Activated CD8-positive, alpha-beta memory T cell treated with anti-CD3 and anti-CD28 coated beads, Interleukin-2, amount 50 U/mL, for 4 hours (primary cell): ENCODE measurements at places on chromosomes 13 and 19.

GRCh38 chr13:75770592-75771011 is 134.5 kb downstream of the LMO7 start:
- no peak for DNase-seq

DNA sequence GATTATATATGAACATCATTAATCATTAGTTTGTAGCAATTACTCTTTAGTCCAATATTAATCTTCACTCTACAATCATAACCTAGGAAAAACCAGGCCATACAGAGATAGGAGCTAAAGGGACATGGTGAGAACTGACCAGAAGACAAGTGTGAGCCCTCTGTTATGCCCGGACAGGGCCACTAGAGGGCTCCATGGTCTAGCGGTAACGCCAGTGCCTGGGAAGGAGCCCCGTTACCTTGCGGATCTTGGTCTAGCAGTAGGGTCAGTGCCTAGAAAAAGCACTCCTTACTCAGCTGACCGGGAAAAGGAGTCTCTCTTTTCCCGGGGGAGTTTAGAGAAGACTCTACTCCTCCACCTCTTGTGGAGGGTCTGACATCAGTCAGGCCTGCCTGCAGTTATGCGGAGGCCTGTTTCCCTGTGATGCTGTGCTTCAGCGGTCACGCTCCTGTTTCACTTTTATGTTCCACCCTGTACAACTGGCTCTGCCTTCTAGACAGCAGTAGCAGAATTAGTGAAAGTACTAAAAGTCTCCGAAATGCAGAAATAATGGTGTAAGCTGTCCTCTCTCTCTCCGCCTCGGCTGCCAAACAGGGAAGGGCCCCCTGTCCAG is 13.8 kb downstream of the OR7D4 start:
- peak; percentile 67 for DNase-seq

- no peak for DNase-seq
Measured at GRCh38 chr19:46493236-46494145, 2.2 kb downstream of the PNMA8B start.

DNA sequence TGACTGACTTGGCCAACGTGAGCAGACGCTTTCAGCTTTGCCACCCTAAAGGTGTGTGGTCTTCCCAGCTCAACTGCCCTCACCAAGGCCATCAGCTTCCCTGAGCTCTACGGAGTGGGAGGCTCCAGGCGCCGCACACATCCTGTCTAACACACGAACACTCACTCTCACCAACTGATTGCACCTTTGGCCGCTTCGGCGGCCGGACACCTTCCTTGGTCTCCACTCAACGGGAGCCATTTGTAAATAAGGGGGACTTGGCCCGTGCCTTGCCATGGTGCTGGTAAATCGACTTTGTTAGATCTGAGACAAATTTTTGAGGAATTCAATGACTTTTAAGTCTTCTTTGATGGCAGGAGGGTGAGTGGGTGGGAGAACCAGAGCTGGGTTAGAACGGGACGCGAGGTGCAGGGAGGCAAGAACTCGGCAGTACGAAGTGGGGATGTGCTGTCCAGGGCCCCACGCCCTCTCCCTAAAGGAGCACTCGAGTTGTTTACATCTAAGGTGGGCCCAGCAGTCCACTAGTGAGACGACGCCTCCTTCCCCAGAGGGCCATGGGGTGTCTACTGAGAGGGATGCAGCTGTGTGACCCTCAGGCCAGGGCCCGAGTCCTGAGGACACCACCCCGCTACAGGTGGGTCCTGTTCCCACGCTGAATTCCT is 4.4 kb downstream of the C13orf46 start:
- no peak for DNase-seq
